ENCODE measurements at places on chromosomes 2 and 18.

GRCh38 chr18:10805587-10806118 lies 279.8 kb downstream of the NAPG start:
- no peak for DNase-seq

GRCh38 chr18:9609190-9609589 lies 5.2 kb downstream of the PPP4R1 start:
- no peak for DNase-seq

DNA sequence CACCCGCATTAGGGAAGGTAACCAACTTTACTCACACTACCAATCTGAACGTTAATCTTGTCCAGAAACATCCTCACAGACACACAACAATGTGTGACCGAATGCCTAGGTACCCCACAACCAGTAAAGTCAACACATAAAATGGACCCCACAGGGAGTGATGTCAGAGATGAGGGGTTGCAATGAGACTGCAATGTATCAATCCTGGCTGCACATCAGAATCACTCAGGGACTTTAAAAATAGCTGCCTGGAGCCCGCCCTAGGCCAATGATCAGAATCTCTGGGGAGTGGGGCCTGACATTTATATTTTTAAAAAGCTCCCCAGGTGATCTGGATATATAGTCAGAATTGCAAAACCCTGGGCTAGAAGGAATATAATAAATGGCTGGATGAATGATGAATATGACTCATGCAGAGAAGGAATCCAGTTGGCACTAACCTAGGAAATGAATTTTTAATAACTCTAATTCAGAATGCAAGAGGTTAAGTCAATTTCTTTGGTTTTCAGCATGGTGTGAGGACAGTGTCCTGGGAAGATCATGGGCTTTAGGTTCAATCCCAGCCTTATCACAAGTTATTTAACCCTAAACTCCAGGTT lies 92.8 kb downstream of the COLEC12 start:
- DNase-seq: no peak

DNA sequence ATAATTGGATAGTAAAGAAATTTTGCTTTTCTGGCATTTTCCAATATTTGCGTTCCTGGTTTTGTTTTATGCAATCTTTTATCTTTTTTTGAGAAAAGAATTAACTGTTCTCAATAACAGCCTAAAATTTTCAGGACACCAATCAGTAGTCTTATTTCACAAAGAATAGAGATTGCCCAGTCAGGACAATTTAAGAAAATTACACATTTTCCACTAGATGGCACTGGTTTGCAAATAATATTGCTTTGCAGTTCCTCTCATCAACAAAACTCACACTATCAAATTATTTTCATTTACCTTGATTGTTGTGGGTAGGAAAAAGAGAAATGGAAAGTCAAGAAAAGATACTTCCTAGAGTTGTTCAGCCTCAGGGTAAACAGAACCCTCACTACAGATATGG lies 2.4 kb upstream of the RBM45 start:
- peak; percentile 26 for DNase-seq

- DNase-seq: no peak
Measured at GRCh38 chr2:15265889-15266288, 295.2 kb downstream of the NBAS start.

DNA sequence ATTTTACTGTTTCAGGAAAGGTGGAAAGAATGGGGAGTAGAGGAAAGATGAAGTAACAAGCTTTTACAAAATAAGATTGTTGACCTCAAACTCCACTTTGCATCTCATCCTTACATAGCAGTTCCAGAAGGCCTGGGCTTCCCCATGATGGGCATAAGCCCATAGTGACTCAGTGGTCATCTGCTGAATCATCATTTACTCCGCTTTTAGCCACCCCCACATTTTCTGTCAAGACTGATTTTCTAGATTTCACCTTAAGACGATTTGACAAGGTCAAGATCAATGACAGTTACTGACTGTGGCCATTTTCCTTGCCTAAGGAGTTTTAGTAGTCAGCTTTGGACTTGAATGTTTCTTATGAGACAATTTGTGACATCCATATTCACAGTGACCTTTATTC lies 49.4 kb downstream of the PLEKHM3 start:
- DNase-seq: no peak

- DNase-seq: peak; percentile 25
Measured at GRCh38 chr18:2997846-2998564, 14.9 kb downstream of the LPIN2 start.

- DNase-seq: no peak
Measured at GRCh38 chr2:204115137-204116056, 178.8 kb downstream of the ICOS start.

DNA sequence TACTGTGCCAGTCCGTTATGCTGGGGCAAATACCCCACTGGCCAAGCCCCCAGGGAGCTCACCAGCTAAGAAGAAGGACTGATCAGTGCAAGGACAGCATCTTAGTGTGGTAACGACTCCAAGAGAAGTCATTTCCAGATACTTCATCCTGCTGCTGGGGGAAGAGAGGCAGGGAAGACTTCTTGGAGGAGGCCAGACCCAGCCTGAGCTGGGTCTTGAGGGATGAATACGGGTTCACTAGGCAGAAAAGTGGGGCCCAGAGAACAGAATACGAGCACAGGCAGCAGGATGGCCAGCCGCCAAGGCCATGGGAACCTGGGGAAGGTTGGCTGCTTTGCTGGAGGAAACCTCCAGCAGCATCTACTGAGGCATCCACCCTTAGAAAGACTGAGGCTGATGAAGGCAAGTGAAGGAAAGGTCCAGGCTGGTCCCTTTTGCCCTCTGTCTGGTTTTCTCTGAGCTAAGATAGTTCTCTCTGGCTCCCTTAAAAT lies 84.1 kb downstream of the GLI2 start:
- DNase-seq: peak; percentile 2

DNA sequence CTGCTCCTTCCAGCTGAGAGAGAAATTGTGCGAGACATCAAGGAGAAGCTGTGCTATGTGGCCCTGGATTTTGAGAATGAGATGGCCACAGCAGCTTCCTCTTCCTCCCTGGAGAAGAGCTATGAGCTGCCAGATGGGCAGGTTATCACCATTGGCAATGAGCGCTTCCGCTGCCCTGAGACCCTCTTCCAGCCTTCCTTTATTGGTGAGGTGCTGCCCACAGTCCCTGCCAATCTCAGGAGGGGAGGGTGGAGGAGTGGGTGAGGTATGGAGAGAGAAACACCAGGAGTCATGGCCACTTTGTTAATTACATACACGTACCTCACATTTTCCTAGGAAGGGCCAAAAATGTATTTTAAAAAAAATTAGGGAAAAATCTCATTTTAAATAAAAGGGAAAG lies 12.0 kb upstream of the DGUOK start:
- no peak for DNase-seq

DNA sequence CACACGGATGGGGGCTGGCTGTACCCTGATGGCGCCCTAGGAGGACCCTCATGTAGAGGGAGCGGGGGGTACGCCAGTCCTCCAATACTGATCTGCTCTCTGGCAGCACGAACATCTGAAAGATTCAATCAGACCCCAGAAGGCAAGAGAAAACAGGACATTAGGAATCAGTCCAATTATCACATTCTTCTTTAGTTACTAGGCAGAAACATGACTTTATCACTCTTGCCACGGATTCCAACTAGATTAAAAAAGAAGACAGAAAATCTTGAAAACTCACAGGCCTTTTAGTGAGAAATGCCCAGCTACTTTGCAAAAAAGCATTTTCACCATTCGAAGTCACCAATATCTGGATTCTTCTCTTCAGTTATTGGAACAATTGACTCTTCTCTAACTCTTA lies 68.4 kb downstream of the ID2 start:
- DNase-seq: peak; percentile 41

DNA sequence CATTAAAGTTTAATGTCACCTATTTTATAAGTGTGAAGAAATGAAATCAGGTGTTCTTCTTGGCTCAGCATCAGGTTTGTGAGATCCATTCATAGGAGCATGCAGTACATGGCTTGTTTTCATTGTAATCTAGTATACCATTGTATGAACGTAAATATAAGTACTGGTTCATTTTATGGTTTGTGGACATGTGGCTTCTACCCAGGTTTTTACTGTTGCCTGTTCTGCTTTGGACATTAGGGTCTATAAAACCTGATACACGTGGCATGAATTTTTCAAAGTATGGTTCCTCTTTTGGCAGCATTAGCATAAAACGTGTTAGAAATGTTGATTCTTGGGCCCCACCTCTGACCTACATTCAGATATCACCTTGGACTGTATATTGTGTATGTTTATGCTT lies 175.5 kb downstream of the PRPF40A start:
- no peak for DNase-seq

DNA sequence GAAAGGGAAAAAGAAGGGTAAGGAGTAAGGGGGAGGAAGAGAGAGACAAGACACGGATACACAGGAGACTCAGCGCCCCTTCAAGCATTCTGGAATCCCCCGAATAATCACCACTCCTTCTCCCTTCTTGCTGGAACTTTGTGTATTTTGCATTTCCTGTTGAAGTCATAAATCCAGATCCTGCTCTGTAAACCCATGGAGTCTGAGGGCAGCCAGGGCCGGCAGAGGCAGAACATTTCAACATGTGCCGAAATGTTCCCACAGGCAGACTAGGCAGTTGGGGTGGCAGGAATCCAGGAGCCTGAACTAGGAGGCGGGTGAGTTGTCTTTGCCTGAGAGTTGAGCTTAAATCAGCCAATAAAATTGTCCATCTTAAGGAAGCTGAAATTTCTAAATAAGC lies 193.1 kb downstream of the SH3RF3 start:
- DNase-seq: peak; percentile 82

DNA sequence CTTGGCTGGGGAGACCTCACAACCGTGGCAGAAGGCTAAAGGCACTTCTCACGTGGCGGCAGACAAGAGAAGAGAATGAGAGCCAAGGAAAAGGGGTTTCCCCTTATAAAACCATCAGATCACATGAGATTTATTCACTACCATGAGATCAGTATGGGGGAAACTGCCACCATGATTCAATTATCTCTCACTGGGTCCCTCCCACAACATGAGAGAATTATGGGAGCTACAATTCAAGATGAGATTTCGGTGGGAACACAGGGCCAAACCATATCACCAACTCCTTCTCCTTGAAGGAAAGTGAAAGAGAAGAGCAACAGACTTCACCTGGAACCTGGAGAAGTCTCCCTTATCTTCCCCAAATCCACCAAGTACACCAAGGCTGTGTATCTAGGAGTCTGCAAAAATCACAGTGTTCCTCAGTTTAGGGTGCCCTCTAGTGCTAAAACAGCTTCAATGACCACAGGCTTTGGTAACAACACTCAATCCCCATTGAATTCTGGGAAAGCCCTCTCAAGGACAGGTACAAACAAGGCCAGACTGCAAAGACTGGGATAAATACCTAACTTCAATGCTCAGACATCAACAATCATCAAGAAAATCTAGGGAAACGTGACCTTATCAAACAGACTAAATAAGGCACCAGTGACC lies 148.8 kb upstream of the SRD5A2 start:
- no peak for DNase-seq

GRCh38 chr2:38934742-38935141 lies 45.1 kb downstream of the ARHGEF33 start:
- DNase-seq: no peak

- peak; percentile 75 for DNase-seq
Measured at GRCh38 chr2:43340066-43340465, 113.7 kb upstream of the ZFP36L2 start.

DNA sequence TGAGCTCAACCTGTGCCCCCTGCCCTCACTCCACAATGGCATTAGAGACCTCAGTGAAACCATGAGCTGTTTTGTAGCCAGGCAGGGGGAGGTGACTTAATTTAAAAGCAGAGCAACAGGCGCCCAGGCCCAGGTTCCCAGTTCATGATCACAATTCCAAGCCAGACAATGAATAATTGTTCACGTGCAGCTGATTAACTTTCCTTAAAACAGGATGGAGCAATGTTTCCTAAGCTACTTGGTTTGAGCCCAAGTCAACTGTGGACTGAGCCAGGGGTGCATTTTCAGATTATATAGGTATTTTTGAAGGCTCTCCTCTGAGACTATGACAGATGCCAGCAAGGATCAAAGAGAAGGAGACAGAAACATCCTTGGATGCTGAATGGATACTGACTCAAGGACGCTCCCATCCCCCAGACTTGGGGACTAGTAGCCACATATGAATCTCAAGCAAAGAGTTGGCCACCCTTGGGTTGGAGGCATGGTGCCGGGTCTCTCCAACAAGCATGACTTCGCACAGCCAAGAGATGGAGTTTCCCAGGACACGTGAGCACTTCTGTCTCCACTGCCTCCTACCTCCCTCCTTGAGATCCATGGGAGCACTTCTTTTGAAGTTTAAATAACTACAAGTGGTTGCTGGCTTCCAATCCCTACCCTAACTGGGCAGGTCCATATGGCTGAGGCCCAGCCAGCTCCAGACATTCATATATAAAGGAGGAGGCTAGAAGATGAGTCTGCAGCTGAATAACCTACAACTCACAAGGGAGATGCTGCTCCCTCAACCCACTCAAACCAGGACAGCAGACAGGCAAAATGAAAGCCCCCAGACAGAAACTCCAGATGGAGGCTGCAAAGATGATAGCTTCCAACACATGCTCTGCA lies 12.7 kb downstream of the SMAD7 start:
- no peak for DNase-seq

- DNase-seq: no peak
Measured at GRCh38 chr2:204899983-204900382, 354.7 kb downstream of the PARD3B start.

- no peak for DNase-seq
Measured at GRCh38 chr2:239348563-239349452, 52.0 kb downstream of the HDAC4 start.

DNA sequence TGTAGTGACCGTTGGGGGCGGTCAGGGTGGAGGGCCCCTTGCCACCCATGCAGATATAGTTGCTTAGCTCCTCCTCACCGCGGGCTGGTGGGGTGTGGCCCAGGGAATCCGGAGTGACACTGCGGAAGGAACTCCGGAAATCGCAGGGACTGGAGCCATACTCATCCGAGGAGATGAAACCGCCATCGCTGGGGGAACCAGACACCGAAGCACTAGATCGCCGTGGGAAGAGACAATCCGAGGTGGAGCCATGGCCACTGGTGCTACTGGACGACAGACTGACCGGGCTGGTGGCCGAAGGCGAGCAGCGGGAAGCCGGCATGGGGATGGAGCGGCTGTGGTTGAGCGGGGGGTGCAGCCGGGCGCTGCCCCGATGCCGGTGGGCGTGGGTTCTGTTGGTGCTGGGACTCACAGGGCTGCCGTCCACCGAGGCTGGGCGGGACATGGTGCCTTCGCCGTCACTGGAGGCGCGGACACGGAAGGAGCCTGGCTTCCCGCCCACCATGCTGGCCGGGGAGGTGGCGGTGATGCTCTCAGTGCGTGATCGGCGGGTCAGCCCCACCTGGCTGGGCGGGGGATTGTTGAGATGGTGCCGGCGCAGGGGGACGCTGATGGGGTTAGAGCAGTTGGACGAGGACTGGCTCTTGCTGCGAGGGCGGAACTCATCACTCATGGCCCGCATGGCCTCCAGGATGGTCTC lies 2.2 kb downstream of the IRS1 start:
- DNase-seq: no peak
